ENCODE measurements at places on chromosomes 7 and 10. TPM values are rescaled to one million over a fixed set of nuclear protein-coding genes. Genes with fewer than 3 reads are reported as not detected.

DNA sequence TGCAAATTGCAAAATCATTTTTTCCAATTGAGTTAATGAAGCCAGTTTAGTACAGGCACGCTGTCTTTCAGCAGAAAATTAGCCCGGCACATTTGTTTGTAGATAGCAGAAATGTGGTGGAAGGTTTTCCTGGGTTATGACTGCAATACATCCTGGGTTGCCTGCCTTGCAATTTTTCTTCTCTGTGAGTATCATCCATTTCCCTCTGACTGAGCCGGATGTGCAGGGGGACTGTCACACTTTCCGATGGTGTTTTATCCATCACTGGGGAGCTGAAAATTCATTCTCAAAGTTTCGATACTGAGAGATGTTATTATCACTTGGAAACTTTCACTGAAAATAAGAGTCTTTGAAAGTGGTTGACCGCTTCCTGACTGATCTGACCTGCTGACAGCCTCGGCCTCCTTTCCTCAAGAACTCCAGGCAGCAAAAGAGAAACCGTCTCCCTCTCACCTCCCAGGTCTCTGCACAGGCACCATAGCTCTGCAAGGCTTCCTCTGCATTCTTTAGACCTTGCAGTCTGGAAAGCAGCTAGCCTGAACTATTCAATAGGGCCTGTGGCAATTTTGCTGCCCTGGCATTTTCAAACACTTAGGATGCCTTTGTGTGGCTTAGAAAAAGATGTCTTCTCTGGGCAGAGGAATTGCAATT, 320.8 kb upstream of the NRP1 start:
- no peak for DNase-seq
- no peak overlapping the region for H3K4me3 ChIP-seq
- H3K27me3 ChIP-seq = no peaks in the 10 kb centered on the region
- no peaks in the 10 kb centered on the region for H3K36me3 ChIP-seq

DKK1 gene
- 75.2 TPM for total RNA-seq

DNA sequence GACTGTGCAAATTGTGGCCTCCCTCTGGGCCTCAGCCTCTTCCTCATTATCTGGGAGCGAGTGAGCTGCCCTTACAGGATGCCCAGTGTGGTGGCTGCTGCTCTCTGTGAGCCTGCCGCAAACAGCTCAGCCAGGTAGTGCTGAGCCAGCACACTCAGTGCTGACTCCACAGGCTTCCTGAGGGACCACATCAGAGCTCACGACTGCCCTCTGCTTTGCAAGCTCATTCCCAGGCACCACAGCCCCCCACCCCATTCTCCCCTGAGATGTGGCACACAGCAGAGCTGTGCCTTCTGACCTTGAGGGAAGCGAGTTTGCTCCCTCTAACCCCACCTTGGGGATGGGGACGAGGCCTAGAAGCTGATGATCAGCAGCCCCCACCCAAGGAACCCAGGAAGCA, 230.5 kb upstream of the PPP2R2D start:
- H3K36me3 ChIP-seq = no peaks in the 10 kb centered on the region
- DNase-seq = no peak
- no peaks in the 10 kb centered on the region for H3K4me1 ChIP-seq
- peaks cover 16% of the 10 kb centered on the region for H3K27me3 ChIP-seq

DNA sequence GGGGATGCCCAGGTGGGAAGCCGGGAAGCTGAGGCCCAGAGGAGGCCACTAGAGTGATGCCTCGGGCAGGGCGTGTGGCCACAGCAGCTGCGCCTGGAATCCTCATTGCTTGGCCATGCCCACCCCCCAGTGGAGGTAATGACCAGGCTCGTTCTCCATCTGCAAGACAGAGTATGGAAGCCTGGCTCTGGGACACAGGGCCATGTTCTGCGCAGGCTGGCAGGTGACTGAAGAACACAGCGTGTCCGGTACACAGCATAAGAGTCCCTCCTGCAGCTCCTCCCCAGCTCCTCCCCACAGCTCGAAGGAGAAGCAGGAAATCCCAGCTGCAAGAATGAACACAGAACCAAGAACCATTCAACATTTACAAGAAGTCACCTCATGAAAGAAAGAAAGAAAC, 64.8 kb downstream of the SMURF1 start:
- H3K4me1 ChIP-seq = no peaks in the 10 kb centered on the region
- no peaks in the 10 kb centered on the region for H3K36me3 ChIP-seq
- H3K27ac ChIP-seq = no peak overlapping the region
- no peak overlapping the region for H3K4me3 ChIP-seq

GRCh38 chr7:77802557-77803405, 4.2 kb downstream of the PHTF2 start:
- 0 out of 2 replicates have a peak, but pooled peaks cover 4% of the 10 kb centered on the region for H3K36me3 ChIP-seq
- no peaks in the 10 kb centered on the region for H3K27me3 ChIP-seq
- H3K27ac ChIP-seq = no peak overlapping the region
- no peak overlapping the region for H3K4me3 ChIP-seq
- peaks cover 13% of the 10 kb centered on the region for H3K4me1 ChIP-seq

- no peak overlapping the region for H3K4me3 ChIP-seq
- peak overlapping the region; percentile 66 for H3K27ac ChIP-seq
- peaks cover 26% of the 10 kb centered on the region for H3K36me3 ChIP-seq
- peaks cover 43% of the 10 kb centered on the region for H3K4me1 ChIP-seq
These were observed 69.3 kb downstream of the AP3M1 start for GRCh38 chr10:74081192-74081803.

GRCh38 chr10:49577182-49577925, 32.8 kb upstream of the SLC18A3 start:
- no peaks in the 10 kb centered on the region for H3K36me3 ChIP-seq
- no peak for DNase-seq
- H3K4me1 ChIP-seq = no peaks in the 10 kb centered on the region
- no peak overlapping the region for H3K4me3 ChIP-seq

DNA sequence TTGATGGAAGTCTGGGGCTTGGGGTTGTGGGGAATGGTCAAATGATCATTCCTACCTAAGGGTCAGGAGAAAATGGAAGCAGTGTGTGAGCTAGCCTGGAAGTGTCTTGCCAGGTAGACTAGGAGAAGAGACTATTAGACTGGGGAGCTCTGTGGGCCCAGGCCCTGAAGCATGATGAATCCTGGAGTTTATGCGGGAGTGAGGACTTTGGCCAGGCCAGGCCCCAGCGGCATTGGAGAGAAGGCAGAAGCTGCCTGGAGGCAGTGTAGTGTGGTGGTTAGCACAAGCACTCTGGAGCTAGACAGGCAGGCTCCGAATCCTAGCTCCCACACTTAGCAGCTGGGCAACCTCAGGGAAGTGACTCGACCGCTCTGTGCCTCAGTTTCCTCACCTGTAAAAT, 29.3 kb downstream of the ZMIZ1 start:
- no peaks in the 10 kb centered on the region for H3K36me3 ChIP-seq
- H3K27ac ChIP-seq = no peak overlapping the region
- no peak for DNase-seq
- H3K4me1 ChIP-seq = peaks cover 10% of the 10 kb centered on the region
- H3K4me3 ChIP-seq = no peak overlapping the region
- H3K27me3 ChIP-seq = no peaks in the 10 kb centered on the region

GRCh38 chr7:139725077-139725476, 52.7 kb downstream of the HIPK2 start:
- no peaks in the 10 kb centered on the region for H3K36me3 ChIP-seq
- no peak overlapping the region for H3K4me3 ChIP-seq
- DNase-seq = no peak
- no peak overlapping the region for H3K27ac ChIP-seq
- no peaks in the 10 kb centered on the region for H3K27me3 ChIP-seq
- H3K4me1 ChIP-seq = peaks cover 46% of the 10 kb centered on the region

GRCh38 chr7:23531050-23531793, 559 bp downstream of the TRA2A start:
- H3K4me3 ChIP-seq = peak overlapping the region; percentile 89
- DNase-seq = peak; percentile 60
- peaks cover 12% of the 10 kb centered on the region for H3K36me3 ChIP-seq

- no peaks in the 10 kb centered on the region for H3K4me1 ChIP-seq
- H3K27ac ChIP-seq = no peak overlapping the region
- no peak for DNase-seq
- H3K4me3 ChIP-seq = no peak overlapping the region
These were observed 43.7 kb downstream of the WNT2 start for GRCh38 chr7:117279203-117279602.

DNA sequence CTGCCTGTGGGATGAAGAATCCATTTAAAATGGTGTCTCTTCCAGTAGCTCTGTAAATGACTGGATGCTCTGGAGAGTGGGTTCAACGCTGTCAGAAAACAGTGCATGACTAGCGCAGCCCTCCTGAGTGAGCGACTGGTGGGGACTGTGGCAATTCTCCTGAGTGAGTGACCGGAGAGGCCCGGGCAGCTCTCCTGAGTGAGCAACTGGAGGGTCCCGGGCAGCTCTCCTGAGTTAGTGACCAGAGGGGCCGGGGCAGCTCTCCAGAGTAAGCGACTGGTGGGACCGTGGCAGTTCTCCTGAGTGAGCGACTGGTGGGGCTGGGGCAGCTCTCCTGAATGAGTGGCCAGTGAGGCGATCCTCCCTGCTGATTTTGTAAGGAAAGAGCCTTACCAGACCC, 85.5 kb downstream of the WDR37 start:
- DNase-seq = no peak
- peaks cover 49% of the 10 kb centered on the region for H3K27me3 ChIP-seq
- H3K36me3 ChIP-seq = no peaks in the 10 kb centered on the region

DNA sequence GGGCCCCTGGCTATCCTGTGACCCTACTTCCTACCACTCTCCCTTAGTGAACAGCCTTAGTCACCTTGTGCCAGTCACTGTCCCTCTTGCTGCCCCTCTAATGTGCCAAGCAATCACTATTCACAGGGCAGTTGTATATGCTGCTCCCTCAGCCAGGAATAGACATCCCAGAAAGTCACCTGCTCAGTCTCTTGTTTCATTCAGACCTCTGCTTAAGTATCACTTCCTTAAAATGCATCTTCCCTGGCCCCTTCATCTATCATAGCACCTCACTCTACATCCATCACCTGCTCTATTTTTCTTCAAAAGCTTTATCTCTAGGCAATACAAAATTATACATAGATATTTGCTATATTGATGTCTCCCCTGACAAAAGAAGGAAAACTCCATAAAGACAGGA, 328.4 kb upstream of the NFE2L3 start:
- no peak overlapping the region for H3K27ac ChIP-seq
- no peaks in the 10 kb centered on the region for H3K36me3 ChIP-seq
- H3K27me3 ChIP-seq = 0 out of 2 replicates have a peak, but pooled peaks cover 22% of the 10 kb centered on the region
- no peak for DNase-seq
- H3K4me3 ChIP-seq = no peak overlapping the region

PAX4 gene
- total RNA-seq = not detected

DNA sequence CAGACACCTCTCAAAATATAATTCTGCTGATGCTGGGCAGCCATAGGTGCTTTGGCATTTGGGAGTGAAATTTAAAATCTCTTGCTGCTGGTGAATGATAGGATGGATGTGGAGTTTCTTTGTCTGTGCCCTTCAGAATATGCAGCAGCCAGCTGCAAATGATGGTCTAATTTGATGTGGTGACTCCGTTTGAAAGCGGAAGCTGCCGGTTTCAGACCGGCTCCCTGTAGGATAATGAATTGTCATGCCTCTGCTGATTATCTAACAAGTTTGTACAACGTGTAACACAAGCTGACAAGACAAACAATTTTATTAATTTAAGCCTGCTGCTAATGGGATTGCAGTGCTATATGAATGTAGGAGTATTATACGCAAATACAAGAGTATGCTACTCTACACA, 103.5 kb downstream of the SND1 start:
- 0 out of 2 replicates have a peak, but pooled peaks cover 8% of the 10 kb centered on the region for H3K36me3 ChIP-seq
- DNase-seq = no peak
- no peak overlapping the region for H3K4me3 ChIP-seq
- H3K27me3 ChIP-seq = no peaks in the 10 kb centered on the region
- H3K27ac ChIP-seq = no peak overlapping the region
- no peaks in the 10 kb centered on the region for H3K4me1 ChIP-seq

GRCh38 chr10:118970770-118971169, 58.7 kb upstream of the NANOS1 start:
- H3K27ac ChIP-seq = no peak overlapping the region
- no peaks in the 10 kb centered on the region for H3K4me1 ChIP-seq

ZSCAN21 gene
- 9.7 TPM for total RNA-seq

ACHE gene
- 0.35 TPM for total RNA-seq

SPDYE9 gene
- not detected for total RNA-seq

GRCh38 chr7:142645777-142646176, 103.5 kb upstream of the PRSS1 start:
- no peaks in the 10 kb centered on the region for H3K36me3 ChIP-seq
- H3K4me1 ChIP-seq = no peaks in the 10 kb centered on the region
- no peak overlapping the region for H3K4me3 ChIP-seq
- DNase-seq = no peak

CDK1 gene
- 94.4 TPM for total RNA-seq

- H3K4me1 ChIP-seq = no peaks in the 10 kb centered on the region
- no peak overlapping the region for H3K27ac ChIP-seq
- no peak for DNase-seq
- H3K4me3 ChIP-seq = no peak overlapping the region
These were observed 4.0 kb upstream of the SLC29A4 start for GRCh38 chr7:5278766-5279165.

DNA sequence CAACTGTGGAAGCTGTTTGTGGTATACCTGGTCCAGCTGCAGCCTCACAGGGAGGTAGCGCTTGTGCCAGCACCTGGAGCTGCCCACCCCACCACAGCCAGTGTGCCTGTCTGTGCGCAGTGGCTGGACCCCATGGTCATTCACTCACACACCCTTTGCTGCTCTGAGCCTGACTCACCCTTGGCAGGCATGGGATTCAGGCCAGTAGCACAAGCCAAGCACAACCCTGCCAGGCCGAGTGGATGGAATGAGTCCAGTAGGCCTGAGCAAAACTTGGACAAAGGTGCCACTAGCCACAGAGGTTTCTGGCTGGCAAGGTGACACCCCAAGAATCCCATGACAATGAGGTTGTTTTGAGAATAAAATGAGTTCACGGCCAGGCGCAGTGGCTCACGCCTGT, 19.0 kb downstream of the RBM48 start:
- H3K36me3 ChIP-seq = no peaks in the 10 kb centered on the region
- no peaks in the 10 kb centered on the region for H3K27me3 ChIP-seq
- no peak overlapping the region for H3K27ac ChIP-seq
- H3K4me1 ChIP-seq = no peaks in the 10 kb centered on the region
- no peak for DNase-seq

DNA sequence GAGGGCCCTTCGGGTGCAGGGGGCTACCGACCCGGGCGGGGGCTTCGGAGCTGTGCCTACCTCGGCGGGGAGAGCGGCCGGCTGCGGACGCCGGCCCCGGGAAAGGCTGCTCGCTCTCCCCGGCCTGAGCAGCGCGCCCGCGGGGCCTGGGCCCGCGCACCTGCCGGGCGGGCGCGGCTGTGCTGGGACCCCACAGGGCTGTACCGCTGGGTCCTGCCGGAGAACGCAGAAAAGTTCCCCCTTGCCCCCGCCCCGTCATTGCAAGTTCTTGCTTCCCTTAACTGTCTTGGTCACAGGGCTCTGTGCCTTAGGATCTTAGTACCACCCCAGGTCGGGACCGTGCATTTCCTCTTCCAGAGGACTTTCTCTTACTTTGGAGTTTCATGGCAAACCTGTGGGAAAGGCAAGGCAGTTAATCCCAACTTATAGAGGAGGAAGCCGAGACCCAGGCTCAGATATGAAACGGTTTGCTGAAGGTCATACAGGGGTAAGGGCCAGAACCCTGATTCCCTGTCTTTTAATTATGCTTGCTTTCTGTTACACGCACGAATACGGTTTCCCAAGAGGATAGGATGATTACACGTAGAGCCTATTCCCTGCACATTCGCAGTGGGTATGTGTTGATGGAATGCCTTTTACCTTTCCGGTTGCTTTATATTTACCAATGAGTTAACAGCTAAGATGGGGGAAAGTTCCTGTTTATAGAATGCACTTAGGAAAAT, 652 bp downstream of the PCGF5 start:
- peaks cover 13% of the 10 kb centered on the region for H3K4me1 ChIP-seq
- H3K27me3 ChIP-seq = no peaks in the 10 kb centered on the region
- peak overlapping the region; percentile 69 for H3K4me3 ChIP-seq
- DNase-seq = no peak
- H3K27ac ChIP-seq = no peak overlapping the region
- H3K36me3 ChIP-seq = no peaks in the 10 kb centered on the region

Data from PC-9 (cell line).